ENCODE measurements at places on chromosomes 11 and 22.

DNA sequence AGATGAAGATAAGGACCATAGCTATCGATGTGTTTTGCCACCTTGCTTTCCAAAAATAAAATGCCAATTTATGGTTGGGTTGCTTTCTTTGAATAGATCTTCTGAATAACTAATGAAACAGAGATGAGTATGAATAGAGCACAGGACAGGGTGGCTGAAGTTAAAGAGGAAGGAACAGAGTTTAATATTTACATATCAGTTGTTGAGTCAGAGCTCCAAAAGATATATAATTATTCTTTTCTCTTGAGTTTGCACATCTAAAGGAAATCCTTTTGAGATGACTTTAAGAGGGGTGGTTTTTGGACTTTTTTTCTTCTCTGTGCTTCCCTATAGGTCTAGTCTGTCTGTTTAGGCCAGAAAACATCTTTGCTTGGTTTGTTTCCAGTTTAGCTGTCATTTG is 115.2 kb downstream of the DDX10 start:
- no peak for DNase-seq

DNA sequence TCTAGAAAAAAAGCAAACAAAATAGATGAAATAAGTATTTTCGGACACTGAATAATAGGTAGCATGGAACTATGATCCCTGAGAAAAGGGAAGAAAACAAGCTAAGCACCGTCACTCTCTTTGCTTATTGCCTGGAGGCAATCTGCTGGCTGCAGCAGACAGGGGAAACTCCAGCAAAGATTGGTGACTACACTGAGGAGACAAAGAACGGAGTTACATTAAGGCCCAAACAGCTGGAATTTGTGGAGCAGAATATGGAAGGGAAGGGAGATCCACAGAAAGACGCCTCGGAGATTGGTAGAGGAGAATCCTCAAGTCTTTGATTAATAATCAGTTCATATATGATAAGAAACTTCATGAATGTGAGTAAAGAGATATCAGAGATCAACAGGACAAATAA is 150.2 kb downstream of the TYR start:
- no peak for DNase-seq

- DNase-seq = no peak
These were observed 17.4 kb downstream of the LMO2 start for GRCh38 chr11:33874433-33874832.

GRCh38 chr11:14125529-14125928 is 163.0 kb downstream of the SPON1 start:
- no peak for DNase-seq

DNA sequence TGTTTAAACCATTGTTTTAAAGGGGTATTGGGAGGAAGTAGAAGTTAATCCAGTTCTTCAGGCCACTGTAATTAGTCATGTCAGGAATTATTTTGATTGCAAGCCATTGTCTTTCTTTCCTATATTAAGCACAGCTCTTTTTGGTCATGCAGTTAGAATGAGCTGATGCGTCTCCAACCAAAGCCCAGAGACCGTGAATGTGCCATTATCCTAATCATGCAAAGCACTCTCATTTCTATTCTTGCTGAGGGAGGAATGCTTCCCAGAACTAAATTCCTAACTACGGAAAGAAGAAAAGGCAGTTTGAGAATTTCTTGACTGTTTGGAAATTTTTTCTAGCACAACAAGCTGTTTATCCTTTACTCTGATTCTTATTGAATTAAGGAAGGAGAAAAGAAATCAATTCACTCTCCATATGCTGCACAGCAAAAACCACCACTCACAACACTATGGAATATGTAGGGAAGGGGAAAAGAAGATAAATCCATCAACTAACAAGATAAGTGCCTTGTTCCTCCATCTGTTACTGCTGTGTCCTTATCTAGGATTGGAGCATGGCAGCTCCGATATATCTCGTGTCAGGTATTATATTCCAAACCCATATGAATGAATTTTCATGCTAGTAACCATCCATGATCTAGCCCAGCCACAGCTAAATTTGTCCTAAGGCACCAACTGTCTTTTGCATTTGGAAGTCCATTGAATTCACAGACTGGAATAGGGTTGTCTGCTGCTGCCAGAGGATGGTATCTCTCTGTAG is 70.8 kb downstream of the NTM start:
- DNase-seq = no peak

DNA sequence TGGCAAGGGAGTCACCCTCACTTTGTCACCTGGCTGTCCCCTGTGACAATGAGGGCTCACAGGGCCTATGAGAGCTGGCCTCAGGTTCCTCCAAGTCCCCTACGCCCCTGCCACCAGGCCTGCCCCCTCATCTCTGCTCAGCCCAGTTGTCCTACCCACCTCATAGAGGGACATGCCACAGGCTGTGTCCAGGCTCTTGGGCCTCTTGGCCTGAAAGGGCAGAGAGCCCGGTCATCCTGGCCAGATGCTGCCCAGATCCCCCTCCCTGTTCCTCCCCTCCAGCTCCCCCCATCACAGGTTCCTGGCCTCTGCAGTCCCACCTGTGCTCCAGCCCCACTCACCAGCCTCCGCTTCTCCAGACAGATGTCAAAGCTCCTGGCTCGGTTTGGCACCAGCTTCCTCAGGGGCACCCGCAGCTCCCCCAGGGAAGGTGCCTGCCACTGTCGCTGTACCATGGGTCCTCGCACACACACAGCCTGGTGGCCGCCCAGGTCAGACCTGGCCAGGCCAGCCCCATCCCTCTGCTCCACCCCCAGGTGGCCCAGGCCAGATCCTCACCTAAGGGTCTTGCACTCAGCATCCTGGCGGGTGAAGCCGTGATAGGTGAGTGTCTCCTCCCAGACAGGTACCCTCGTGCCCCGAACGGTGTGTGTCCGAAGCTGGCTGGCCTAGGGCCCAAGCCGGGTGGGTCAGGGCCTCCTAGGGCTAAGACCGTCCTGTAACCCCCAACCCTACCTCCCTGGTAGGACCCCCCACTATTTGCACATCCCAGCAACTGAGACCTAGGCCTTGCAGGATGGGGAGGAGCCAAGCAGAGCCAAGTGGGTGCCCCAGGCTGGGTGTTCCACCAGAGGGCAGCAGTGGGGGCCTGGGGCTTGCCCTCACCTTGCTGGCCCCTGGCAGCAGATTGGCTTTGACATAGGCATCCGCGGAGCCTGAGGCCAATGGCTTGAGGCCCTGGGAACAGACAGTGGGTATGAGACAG is 8.3 kb downstream of the NDUFV1 start:
- peak; percentile 20 for DNase-seq

DNA sequence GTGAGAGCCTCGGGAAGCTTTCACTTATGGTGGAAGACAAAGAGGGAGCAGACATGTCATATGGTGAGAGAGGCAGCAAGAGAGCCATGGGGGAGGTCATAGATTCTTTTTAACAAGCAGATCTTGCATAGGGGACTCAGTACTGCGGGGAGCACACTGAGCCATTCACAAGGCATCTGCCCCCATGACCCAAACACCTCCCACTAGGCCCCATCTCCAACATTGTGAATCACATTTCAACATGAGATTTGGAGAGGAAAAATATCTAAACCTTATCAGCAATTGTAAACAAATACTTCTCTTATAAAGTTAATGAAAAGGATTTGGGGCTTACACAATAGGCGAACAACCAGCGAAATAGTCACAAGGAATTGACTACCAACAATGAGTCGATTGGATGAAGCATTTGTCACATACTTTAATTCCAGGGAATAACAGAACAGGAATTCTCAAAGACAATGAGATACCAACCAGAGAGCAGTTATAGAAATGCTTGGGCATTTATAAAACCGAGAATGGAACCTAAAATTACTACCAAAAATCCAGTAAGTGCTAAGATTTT is 7.3 kb downstream of the DDI1 start:
- DNase-seq = no peak

- DNase-seq = peak; percentile 77
These were observed at the start of gene MICALL1 for GRCh38 chr22:37905534-37906363. Gene MICALL1, plus strand, starts transcription at chr22:37906297. Its CDS starts 126 bp downstream, at chr22:37906423.

DNA sequence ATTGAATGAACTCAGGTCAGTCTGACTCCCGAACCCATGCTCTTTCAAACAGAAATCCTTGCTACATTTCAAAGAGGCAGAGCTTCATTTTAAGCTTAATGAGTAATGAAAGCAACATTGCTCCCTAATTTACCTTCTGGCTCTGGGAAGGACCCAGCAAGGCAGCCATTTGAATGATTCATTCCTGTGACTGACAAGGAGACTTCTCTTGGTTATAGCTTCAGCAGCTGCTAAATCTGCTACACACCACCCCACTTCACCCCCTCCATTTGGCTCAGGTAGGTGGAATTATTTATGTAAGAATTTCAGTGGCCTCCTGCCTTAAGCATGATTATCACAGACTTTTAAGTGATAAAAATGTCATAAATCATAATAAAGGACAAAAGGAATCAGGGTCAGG is 117.7 kb downstream of the KCNC1 start:
- DNase-seq = no peak

DNA sequence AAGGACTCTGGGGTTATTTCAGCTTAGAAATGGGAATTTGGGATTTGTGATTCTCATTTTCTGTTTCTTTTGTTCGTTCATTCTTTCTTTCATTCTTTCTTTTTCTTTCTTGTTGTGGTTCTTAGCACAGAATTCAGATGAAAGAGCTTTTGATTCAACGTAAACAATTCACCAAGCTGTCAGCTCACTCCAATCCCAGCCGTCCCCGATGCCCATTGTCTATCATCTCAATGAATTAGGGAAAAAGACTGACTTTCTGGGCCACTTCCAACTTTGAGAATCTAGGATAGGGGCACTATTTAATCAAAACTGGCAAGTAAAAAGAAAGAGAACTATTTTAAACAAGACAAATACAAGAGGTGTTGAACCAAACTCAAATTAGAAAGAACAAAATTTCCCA is 25.1 kb upstream of the TMA7B start:
- DNase-seq = no peak

GRCh38 chr22:19846620-19847344 is 7.9 kb downstream of the GNB1L start:
- DNase-seq = no peak

GRCh38 chr11:131254254-131254653 is 116.2 kb upstream of the NTM start:
- DNase-seq = no peak

DNA sequence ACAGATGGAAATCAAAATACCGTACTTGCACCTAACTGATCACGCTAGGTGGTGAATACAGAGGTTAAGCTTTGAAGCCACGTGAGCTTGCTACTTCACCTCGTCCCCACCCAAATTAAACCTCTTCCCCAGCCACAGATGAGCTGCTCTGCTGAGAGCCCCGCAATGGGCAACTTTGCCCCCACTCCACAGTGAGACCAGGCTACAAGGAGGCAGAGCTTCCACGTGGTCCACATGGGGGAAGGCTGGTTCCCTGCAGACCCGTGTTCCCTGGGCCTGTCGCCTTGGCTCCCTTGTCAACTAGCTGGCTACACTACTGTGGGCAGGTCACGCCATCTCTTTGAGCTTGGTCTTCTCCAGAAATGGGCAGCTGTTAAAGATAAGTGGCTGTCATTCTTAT is 10.9 kb downstream of the CD5 start:
- DNase-seq = no peak

Measured in right hindlimb (tissue), 1 donor.